Subcutaneous adipose tissue (tissue), 4 donors: ENCODE measurements at places on chromosomes 6 and 20. TPM values are rescaled to one million over a fixed set of nuclear protein-coding genes. Genes with fewer than 3 reads are reported as not detected.

Gene E2F1
- total RNA-seq: 1.9 TPM

Gene BIRC7
- not detected for total RNA-seq

Gene CALHM5
- 2.8 TPM for total RNA-seq

Gene CD40
- total RNA-seq: 17.0 TPM

Gene NRSN1
- not detected for total RNA-seq

Gene MRAP2
- 0.44 TPM for total RNA-seq

Gene CPXM1
- 85.5 TPM for total RNA-seq

Gene SRMS
- total RNA-seq: not detected

Gene RGL2
- 16.0 TPM for total RNA-seq

Gene F13A1
- total RNA-seq: 493 TPM

Gene OOEP
- not detected for total RNA-seq

Gene THBD
- total RNA-seq: 23.8 TPM

Gene PTGIS
- total RNA-seq: 39.2 TPM

Gene SLA2
- total RNA-seq: 0.85 TPM

Gene TDRD6
- 2.1 TPM for total RNA-seq

Gene CBLN4
- total RNA-seq: not detected

Gene CLPSL2
- total RNA-seq: not detected

Gene COL9A1
- not detected for total RNA-seq

Gene CNPY3
- total RNA-seq: 48.3 TPM

Gene COL9A3
- total RNA-seq: not detected

Gene ULBP2
- 0.34 TPM for total RNA-seq

Gene SLC22A16
- total RNA-seq: 4.2 TPM

Gene RUNX2
- 3.1 TPM for total RNA-seq

Gene ESR1
- 3.7 TPM for total RNA-seq

Gene GABRR1
- total RNA-seq: not detected

Gene BANF2
- total RNA-seq: not detected

Gene MED23
- total RNA-seq: 32.1 TPM

Gene ZSCAN31
- total RNA-seq: 9.8 TPM

Gene CYP39A1
- 2.0 TPM for total RNA-seq

Gene LPIN3
- total RNA-seq: 18.4 TPM

Gene TNFRSF6B
- total RNA-seq: 3.9 TPM

Gene BMP2
- total RNA-seq: 16.7 TPM
